Activated CD8-positive, alpha-beta memory T cell treated with anti-CD3 and anti-CD28 coated beads for 1 hour (primary cell): ENCODE measurements at places on chromosomes 13 and 19.
A peak's percentile ranks its signal among the peaks of the same experiment; 100 is the strongest.

- no peak for DNase-seq
Measured at GRCh38 chr13:28753208-28753892, 34.6 kb upstream of the SLC46A3 start.

DNA sequence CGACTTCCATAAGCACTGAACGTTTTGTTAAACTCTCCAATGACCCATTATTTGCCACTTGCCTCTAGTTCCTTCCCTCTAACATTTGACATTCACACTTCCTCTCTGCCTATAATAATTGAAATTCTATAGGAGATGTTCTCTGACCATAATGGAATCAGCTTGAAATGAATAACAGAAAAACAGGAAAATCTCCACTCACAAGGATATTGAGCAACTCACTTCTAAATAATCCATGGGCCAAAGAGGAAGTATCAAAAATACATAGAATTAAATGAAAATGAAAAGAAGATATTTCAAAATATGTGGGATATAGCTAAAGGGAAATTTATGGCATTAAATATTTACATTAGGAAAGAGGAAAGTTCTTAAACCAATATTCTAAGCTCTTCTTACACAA, 3.4 kb upstream of the FCGBP start:
- DNase-seq = no peak

DNA sequence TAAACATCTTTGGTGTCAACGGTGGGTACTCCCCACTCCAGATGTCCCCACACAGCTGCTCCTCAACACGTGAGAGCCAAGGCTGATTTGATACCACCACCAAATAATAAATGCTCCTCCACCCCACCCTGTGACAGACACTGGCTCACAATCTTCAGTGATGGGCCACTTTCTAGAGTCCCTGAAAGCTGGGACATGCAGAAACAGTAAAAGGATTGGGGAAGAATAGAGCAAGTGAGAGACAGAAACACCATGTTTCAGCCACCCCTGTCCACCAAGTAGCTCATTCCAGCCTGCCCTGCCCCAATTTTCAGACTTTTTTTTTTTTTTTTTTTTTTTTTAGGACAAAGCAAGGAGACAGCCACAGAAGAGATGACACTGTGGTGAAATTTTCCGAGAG, 1.6 kb downstream of the SLC46A3 start:
- no peak for DNase-seq

GRCh38 chr13:73842626-73843025, 291.6 kb downstream of the KLF12 start:
- no peak for DNase-seq

DNA sequence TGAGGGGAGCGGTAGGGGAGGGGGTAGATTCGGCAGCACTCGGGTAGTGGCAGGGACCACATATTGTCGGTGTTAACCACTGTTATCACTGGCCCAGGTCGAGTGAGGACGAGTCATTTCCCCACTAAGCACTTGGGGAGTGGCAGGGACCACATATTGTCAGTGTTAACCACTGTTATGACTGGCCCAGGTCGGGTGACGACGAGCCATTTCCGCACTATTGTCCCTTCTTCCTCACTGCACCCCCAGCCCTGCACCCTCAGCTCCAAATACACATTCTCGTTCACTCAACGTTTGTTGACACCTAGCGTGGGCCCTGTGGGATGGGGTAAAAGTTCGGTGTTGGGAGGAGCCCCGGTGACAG, 467 bp upstream of the CLN5 start:
- DNase-seq = peak; percentile 46

DNA sequence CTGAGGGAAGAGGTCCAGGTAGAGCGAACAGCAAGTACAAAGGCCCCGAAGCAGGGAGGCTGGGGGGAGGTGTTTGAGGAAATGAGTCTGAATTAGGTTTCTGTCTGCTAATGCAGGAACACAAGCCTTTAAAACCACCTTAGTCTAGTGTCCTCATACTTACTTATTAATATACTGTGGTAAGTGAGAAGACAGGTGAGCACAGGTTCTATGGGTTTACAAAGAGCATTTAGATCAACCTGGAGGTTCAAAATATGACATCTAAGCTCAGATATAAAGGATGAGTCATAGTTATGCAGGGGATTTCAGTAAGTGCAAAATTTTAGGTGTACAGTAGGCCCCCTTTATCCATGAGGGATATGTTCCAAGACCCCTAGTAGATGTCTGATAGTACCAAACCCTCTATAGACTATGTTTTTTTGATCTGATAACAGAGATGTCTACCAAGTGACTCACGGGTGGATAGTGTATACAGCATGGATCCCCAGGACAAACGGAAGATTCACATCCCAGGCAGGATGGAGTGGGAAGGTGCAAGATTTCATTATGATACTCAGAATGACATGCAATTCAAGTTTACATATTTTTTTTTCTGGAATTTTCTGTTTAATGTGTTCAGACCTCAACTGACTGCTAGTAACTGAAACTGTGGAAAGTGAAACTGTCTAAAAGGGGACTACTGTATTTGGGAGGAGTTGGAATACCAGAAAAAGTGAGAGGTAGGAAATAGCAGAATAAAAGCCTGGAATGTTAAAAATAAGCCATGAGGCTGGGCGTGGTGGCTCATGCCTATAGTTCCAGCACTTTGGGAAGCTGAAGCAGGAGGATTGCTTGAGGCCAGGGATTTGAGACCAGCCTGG, 18.2 kb upstream of the MED4 start:
- DNase-seq = no peak

GRCh38 chr19:3982701-3983541, 2.3 kb downstream of the EEF2 start:
- no peak for DNase-seq

DNA sequence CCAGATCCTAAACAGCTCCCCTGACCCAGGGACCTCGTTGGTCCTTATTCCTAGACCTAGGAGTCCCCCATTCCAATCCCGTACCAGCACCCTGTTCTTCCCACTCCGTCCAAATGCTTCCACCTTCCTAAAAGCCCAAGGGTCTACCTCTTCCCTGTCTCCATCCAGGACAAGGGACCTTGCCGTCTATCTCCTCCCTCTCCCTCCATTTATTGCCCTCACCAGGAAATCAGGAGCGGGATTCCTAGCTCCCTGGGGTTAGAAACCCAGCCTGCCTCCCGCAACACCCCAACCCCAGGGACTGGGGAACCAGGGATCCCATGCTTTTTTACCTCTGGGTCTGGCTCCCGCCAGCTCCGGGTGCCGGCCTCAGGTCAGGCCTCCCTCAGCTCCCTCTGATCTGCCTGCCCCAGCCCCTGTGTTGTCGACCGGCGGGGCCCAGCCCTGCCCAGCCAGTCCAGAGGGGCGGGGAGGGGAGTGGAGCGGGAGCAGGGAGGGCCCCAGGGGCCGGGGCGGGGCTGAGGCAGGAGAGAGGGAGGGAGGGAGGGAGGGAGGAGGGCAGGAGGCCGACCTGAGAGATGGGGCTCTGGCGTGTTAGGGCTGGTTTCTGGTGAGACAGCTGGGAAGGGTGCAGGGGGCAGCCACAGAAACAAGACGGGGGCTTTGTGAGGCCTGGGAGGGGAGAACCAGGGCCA, at the start of gene B3GNT8:
TSS of gene B3GNT8 (minus strand) at position 423 of the 695 bp plus-strand sequence. CDS start 596 bp downstream, outside the sequence.
- peak; percentile 27 for DNase-seq

- no peak for DNase-seq
Measured at GRCh38 chr13:64471916-64472315, 2758.2 kb downstream of the PCDH9 start.

- no peak for DNase-seq
Measured at GRCh38 chr13:110492679-110493593, 68.6 kb downstream of the RAB20 start.

DNA sequence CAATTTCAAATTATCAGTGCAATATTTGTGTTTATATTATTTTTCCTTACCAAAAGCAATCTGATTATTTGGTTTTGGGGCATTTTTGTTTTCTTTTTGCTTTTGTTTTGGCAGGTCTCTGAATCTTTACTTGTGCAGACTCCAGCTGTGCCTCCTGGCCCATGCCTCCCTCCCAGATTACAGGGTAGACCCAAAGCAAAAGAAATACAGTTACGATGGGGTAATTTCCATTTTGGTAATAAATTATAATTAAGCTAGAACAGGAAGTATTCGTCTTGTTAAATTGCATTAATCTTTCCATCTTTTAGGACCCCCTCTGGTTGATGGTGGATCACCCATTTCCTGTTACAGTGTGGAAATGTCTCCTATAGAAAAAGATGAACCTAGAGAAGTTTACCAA, 29.2 kb upstream of the MLNR start:
- DNase-seq = no peak

- no peak for DNase-seq
Measured at GRCh38 chr19:35756377-35757230, at the start of gene HSPB6. Gene HSPB6 (minus strand): TSS chr19:35757029. CDS start chr19:35757008, 21 bp downstream.

GRCh38 chr19:29098863-29099481, 114.0 kb downstream of the UQCRFS1 start:
- DNase-seq = no peak

- DNase-seq = no peak
Measured at GRCh38 chr13:100363874-100364273, 224.7 kb downstream of the GGACT start.

DNA sequence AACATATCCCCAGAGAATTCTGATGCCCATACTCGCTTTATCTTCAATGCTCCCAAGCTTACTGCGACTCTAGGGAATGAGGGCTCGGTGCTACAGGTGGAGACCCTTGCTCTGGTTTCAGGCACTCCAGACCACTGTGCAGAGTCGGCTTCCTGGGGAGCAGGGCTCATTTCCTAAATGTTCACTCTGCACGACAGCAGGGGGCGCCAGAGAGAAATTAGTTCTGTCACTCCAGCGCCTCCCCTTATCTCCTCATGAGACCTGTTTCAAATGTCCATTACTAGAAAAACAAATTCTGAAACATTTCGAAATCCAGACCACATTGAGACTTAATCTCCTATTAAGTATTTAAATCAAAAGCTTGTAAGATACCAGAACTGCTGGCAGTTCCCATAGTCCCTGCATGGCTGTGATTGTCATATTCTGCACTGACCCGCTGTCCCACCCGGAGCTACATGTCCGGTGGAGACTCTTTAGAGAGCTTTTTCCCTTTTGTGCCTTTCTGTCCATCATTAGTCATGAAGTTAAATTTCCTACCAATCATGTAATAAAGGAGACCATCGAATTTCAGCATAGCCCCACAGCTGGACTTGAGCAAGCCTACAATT, 22.4 kb downstream of the EPSTI1 start:
- DNase-seq = peak; percentile 75

DNA sequence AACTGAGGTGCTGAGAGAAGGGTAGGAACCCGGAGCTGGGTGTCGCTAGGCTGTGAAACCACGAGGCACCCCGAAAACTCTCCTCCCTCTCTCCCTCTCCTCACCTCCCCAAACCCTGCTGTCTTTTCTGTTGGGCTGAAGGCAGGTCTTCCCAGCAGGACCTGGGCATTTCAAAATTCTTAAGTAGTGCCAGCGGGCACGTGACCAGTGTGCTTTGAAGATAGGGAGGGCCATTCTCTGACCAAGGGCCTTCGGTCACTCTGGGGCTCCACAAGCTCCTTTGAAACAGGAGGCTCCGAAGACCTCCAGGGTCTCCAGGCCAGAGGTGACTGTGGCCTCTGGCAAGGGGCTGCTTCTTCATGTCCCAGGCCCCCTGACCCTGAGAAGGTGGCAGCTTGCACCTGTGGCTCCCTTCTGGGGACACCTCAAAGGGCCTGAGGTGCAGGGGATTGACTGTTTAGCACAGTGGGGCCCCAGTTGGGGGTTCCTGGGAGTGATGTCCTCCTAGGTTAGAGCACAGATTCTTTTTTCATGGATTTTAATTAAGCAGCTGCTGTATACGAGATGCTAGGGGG, 48.3 kb downstream of the DNM2 start:
- DNase-seq = no peak

- DNase-seq = no peak
Measured at GRCh38 chr19:11578258-11579142, 1.1 kb upstream of the ACP5 start.

- no peak for DNase-seq
Measured at GRCh38 chr13:94382517-94382916, 97.0 kb downstream of the DCT start.

GRCh38 chr13:108263621-108264355, 5.7 kb upstream of the TNFSF13B start:
- no peak for DNase-seq

DNA sequence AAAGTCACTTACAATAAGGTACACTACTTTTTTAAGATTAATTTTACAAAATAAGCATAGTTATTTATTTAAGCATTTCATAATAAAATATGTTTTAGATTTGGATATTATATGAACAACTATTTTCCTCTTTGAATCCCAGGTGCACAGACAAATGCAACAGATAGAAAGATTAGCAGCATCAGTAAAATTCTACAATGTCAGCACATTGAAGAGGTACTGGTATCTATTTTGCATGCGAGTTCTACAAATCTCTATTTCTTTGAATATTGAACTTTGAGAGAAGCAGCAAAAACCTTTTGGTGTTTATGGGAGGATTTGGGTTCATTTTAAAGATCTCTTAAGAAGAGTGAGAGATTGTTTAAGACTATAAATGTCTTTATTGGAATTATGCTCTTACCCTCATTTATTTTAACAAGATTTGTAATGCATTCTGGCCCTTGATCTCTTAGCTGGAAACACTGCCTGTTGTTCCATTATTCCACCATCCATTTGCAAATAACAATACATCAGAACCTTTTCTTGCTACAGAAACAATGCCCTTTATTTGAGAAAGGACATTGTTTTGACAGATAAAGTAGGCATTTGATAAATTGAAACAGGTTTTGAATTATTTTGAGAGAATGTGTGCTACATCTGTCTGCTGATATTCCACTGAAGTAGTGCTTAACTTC, 558.8 kb upstream of the KLHL1 start:
- no peak for DNase-seq

DNA sequence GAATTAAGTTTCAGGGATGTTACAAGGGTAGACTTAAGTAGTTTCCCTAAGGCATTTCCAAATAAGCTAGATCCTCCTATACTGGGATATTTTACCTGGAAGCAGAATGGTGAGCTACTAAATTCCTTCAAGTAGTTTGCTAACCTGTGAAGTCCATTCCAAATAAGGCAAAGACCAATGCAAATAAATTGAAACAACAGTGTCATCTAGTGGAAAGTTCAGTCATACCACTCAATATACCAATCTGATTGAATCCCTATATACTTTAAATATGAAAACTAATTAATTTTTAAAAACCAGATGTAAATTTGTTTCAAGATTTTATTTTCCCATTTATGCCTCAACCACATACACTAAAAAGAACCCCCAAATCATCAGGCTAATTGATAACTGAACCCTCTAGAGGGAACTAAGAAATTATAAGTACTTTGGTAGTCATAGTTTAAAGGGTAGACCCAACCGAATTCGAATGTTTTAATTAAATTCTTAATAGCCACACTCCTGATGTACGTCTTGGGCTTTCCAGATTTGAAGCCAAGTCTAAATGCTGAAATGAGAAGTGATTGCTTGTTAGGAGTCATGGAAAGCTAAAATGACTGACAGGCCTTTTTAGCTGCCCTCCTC, 223.7 kb downstream of the TBC1D4 start:
- no peak for DNase-seq

- no peak for DNase-seq
Measured at GRCh38 chr19:49946415-49946814, 14.6 kb downstream of the SIGLEC11 start.

GRCh38 chr13:42458193-42458592, 115.8 kb upstream of the TNFSF11 start:
- no peak for DNase-seq

DNA sequence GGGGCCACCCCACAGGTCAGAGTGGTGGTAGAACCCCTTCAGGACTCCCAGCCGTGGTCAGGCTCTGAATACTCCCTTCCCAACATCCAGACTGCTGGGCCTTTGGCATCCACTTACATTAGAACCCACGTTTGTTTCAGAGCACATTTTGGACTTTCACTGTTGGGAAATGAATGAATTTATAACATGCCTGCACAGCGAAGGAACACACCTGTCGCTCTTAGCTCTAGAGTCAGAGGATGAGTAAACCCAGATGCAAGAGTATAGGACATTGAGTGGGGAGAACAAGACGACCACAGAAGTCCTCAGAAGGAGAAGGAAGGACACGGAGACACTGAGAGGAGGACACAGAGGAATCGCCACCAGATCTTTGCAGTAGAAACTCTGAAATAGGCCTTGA, 30.9 kb downstream of the SHISA2 start:
- no peak for DNase-seq
